ENCODE measurements at places on chromosomes 11 and 22.
A peak's percentile ranks its signal among the peaks of the same experiment; 100 is the strongest.

DNA sequence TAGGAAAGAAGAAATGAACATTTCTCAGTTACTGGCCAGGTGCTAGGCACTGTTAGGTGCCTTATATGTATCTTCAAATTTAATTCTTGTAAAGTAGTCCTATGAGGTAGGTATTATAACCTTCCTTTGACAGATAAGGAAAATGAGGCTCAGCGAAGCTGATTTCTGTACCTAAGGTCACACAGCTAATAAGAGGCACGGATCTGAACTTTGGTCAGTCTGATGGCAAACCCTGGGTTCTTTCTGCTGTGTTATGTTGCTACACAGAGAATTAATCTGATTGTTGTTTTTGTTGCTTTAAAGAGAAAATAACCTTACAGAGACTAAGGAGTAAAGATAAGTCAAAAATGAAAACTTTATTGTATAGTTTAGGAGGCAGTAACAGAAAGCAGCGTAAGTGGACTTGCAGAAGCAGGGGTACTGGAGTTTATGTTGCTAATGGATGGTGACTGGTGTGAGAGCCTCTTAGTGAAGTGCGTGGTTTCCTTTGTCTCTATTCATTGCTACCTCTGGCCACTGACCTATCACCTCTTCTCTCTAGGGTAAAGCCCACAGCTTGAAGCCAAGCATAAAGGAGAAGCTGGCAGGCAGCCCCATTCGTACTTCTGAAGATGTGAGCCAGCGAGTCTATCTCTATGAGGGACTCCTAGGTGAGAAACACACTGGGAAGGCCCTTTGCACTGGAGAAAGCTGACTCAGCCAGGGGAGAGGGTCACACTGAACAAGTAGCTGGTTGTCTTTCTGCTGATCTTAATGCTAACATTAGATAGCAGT lies 38.3 kb downstream of the MADD start:
- DNase-seq = no peak

- no peak for DNase-seq
These were observed 18.5 kb upstream of the MPPED1 start for GRCh38 chr22:43393132-43393843.

- DNase-seq = peak; percentile 54
These were observed 266.2 kb upstream of the PLET1 start for GRCh38 chr11:112526699-112527416.

DNA sequence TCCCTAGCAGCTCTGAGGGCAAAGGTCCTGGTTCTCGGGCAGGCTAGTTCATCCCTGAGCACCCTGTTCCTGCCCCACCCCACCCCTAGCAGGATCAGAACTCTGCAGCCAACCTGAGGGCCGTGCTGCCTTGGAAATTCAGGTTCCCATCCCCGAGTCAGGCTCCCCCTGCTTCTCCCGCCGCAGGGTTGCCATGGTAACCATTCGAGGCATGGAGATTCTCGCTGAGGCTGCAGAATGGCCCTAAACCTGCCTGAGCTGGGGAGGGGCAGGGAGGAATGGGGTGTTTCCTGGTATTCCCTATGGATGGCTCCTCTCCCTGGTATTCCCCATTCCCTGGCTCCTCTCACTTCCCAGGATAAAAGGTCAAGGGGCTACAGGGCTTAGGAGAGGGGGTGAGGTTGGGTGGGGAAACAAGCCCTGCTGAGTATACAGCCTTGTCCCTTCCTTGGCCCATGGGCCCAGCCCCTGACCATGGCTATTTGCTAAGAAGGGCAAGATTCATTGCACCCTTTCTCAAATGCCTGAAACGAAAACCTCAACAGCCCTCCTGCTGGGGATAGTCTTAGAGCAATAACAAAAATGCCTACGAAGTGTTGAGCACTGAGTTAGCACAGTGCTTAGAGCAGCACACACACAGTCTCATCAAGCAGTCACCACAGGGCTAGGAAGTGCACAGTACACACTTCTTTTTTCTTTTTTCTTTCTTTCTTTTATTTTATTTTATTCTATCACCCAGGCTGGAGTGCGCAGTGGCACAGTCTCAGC lies 58.7 kb downstream of the CHST1 start:
- no peak for DNase-seq

DNA sequence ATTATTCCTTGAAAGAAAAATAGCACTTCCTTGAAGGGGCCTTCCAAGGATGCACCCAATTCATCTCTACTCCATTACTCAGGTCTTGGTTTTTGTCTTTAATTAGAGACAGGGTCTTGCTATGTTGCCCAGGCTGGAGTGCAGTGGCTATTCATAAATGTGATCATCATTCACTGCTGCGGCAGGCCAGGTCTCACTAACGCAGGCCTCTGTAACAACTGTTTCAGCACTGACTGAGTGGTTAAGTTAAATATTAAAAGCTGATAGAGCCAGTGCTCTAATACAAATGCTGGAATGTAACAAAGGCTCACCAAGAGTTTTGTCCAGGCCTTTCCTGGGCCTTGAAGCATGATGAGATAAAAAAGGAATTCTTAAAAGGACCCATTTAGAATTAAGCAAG lies 61.4 kb upstream of the GNAZ start:
- no peak for DNase-seq

GRCh38 chr22:29141078-29141688 lies 64.5 kb upstream of the EMID1 start:
- no peak for DNase-seq
